ENCODE measurements at places on chromosomes 13 and 19.
A peak's percentile ranks its signal among the peaks of the same experiment; 100 is the strongest.

DNA sequence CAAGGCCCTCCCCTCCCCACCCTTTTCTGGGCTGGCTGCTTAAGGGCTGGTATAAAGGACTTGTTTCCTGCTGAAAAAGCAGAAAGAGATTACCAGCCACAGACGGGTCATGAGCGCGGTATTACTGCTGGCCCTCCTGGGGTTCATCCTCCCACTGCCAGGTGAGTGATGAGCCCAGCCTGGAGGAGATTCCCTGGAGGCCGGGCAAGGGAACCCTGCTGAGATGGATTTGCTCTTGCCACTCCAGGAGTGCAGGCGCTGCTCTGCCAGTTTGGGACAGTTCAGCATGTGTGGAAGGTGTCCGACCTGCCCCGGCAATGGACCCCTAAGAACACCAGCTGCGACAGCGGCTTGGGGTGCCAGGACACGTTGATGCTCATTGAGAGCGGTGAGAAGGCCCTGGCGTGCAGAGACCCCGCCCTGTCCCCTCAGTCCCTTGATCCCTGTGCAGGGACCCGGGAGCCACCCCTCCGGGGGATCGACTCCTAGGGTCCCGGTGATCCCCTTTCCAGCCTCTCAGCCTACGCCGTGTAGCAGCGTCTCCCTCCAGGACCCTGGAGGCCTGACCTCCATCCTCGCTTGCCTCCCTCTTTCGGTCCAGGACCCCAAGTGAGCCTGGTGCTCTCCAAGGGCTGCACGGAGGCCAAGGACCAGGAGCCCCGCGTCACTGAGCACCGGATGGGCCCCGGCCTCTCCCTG lies at the start of gene CD177:
TSS of gene CD177 (plus strand) at position 81 of the 699 bp plus-strand sequence. CDS start at position 110, 29 bp downstream.
- DNase-seq: no peak

DNA sequence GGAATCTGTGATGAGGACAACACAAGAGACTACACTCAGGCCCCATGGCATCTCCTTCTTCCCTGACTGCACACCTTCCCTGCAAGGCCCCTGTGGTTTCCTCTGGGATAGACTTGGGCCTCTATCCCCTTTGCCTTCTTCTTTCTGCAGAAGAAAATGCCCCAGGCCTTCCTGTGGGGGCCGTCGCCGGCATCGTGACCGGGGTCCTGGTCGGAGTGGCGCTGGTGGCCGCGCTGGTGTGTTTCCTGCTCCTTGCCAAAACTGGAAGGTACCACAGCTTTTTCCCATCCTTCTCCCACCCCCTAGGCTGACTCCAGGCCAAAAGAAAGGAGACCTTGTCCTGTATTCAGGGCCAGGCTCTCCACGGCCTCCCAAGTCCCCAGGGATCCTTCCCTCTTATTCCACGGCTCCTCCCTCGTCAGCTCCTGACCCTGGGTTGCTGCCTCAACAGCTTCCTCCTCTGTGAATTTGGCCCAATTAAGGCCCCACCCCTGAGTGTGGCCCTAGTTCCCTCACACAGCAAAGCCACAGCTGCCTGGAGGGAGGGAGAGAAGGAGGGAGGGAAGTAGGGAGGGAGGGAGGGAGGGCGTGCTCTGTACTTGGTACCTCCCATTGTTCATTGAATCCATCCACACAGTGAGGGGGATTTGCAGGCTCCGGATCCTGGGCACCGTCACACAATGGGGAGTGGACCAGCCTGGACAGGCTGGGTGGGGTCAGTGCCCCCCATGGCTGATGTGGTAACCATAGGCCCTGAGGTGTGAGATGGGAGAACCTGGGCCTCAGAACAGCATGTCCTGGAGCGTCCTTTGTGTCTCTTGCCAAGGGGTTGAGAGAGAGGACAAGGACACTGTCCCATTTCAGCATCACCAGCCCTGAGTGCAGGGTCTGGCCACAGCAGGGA lies 12.5 kb downstream of the CEACAM3 start:
- DNase-seq: no peak

DNA sequence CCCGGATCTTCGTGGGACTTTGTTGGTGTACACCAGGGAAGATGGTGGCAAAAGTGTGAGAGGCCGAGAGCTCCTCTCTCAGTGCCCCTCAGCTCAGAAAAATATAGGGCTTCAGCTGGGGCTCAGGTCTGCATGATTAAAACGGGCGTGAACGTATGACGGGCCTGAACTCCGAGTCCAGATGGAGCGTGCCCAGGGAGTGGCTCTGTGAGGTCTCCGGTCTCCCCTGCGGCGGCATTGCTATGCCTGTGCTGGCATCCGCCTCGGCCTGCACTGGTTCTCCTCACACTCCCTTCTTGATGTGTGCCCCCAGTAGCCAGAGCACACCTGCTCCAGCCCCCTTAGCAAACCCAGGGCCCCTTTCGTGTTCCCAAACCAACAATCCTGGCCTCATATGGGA lies 82.0 kb downstream of the TEX29 start:
- DNase-seq: no peak

DNA sequence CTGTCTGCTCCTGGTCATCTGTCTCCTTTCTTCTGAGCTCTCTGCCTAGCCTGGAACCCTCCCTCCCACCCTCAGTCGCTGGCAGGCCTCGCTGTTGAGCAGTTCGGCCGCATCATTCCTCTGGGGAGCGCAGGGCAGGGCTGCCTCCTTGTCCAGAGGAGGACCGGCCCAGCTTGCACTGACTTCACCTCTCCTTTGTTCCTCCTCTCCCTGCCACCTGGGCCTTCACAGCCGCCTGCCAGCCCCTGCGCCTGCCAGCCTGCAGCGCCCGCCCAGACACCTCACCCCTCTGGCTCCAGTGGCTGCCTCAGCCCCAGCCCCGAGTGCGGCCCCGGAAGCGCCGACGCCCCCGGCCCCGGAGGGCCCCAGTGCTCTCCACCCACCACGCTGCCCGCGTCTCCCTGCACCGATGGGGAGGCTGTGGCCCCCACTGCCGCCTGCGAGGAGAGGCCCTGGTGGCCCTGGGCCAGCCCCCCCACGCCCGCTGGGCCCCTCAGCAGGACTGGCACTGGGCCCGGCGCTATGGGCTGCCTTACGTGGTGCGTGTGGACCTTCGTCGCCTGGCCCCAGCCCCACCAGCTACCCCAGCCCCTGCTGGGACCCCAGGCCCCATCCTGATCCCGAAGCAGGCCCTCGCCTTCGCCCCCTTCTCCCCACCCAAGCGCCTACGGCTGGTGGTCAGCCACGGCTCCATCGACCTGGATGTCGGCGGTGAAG lies 7.2 kb downstream of the KMT5C start:
- DNase-seq: no peak

- DNase-seq: no peak
Observed at GRCh38 chr19:39829702-39830275, 4.2 kb downstream of the DYRK1B start.

- DNase-seq: no peak
Observed at GRCh38 chr19:13788991-13789390, 6.3 kb upstream of the ZSWIM4 start.

- no peak for DNase-seq
Observed at GRCh38 chr19:28614634-28615545, 598.1 kb downstream of the UQCRFS1 start.

- no peak for DNase-seq
Observed at GRCh38 chr19:33601583-33601982, 20.2 kb upstream of the CHST8 start.

- DNase-seq: no peak
Observed at GRCh38 chr13:29883941-29884518, 33.6 kb upstream of the UBL3 start.

GRCh38 chr13:113078902-113079780 lies 26.4 kb upstream of the F7 start:
- no peak for DNase-seq

DNA sequence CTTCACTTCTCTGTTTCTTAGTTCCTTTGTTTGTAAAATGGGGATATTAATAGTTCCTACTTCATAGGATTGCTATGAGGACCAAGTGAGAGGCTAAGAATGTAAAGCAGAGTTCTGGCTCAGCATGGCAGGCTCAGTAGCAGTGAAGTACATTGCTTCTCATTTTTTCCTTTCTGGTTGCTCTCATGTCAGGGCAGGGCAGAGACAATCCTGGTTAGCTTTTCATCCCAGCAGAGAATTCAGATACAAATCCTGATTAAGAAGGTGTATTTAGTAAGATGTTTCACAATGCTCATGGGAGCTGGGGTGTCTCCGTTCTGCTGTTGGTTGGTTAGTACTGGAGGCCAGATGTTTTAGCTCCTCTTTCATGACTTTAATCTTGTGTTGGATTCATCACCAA lies 42.9 kb downstream of the WASF3 start:
- no peak for DNase-seq

- DNase-seq: no peak
Observed at GRCh38 chr13:73657821-73658540, 476.2 kb downstream of the KLF12 start.

DNA sequence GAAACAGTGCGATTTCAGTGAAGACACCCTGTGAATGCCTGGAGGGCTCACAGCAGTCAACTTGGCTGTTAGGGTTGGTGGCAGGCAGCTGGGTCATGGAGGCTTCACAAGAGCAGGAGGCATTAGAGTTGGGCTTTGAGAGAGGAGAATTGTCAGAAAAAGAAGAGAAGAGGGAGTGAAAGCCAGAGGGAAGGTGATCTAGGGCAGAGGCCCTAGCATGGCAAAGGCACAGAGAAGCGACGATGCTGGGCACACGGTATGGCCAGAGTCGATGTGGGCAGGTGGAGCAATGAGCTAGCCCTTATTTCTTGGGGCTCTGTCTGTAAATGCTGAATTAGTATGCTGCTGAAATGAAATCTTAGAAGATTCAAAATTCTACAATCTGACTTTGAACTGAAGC lies 52.6 kb upstream of the OLFM4 start:
- DNase-seq: no peak

- DNase-seq: no peak
Observed at GRCh38 chr13:33743438-33744368, 74.2 kb upstream of the RFC3 start.

- DNase-seq: peak; percentile 82
Observed at GRCh38 chr13:102800145-102801041, 1.5 kb downstream of the BIVM start.

GRCh38 chr13:78806457-78806856 lies 147.5 kb upstream of the OBI1 start:
- no peak for DNase-seq

GRCh38 chr13:106691341-106691740 lies 123.4 kb upstream of the ARGLU1 start:
- no peak for DNase-seq

GRCh38 chr13:100273552-100273951 lies 184.7 kb downstream of the PCCA start:
- DNase-seq: no peak

DNA sequence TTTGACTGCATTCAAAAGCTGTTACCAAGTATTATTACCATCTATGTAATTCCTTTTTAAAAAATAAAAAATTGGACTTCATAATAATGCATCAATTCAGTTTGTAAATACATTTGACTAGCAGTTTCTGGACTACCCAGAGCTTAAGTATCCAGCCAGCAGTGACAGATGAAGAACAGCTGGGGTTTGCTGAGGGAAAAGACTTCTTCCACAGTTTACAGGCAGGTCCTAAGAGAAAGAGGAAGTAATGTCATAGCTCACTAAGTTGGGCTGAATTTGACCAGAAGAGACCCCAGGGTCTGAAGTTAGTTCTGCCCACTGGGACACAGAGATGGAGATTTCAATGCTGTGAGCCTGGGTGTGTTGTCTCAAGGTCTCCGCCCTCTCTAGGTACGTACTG lies 96.4 kb downstream of the MBNL2 start:
- no peak for DNase-seq

GRCh38 chr19:40165362-40165937 lies 25.8 kb upstream of the MAP3K10 start:
- DNase-seq: peak; percentile 57

DNA sequence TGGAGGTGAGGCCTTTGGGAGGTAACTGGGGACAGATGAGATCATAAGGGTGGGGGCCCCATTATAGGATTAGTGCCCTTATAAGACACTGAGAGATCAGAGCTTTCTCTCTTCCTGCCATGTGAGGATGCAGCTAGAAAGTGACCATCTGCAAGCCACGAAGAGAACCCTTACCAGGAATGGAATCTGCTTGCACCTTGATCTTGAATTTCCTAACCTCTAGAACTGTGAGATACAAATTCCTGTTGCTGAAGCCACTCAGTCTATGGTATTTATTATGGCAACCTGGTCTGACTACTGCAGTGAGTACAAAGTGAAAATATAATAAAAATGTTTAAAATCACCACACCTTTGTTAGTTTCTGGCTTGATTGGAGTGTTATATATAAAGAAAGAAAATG lies 388.0 kb downstream of the LMO7 start:
- no peak for DNase-seq

DNA sequence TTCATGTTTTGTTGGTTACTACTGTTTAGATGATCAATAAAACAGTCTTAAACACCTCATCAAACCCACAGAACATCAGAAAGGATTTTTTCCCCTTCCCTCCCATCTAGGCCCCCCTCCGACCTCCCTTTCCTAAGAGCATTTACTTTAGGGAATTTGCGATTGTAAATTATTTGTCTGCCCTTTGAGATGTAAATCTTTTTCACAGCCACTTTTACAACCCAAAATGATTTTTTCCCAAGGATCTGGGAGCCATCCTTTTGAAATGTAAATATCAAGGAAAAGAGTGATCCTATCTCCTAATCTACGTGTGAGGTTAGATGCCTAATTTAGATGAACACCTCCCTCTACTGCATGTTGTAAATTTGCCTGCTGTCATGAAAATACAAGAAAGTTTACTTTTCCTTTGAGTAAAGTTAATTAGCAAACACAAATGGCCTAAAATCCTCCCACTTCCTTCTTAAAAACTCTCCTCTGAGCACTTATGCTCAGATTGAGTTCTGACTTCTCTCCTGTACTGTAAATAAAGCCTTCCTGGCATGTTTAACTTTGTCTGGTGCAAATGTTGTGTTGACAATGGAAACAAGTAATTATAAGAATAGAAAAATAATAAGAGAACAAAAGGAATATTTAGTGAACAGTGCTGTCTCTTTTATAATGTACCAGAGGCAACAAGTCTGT lies 1646.9 kb upstream of the SPRY2 start:
- DNase-seq: no peak

GRCh38 chr13:97883396-97883795 lies 70.1 kb upstream of the IPO5 start:
- no peak for DNase-seq

DNA sequence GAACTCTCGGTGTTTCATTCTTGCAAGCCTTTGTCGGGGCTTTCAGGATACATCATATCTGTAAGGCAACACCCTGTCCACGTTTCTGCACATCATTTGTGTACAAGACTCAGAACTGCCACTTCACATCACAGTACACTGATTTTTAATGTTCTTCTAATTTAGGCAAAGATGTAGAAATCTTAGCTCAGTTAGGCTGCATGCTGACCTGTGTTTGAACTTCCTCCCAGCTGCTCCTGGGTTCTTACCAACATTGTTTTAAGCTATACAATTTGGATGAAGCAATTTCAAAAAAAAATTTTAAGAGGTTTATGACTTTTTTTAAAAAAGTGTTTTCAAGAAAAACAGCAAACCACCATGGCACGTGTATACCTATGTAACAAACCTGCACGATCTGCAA lies 1047.9 kb upstream of the SLC10A2 start:
- DNase-seq: no peak

DNA sequence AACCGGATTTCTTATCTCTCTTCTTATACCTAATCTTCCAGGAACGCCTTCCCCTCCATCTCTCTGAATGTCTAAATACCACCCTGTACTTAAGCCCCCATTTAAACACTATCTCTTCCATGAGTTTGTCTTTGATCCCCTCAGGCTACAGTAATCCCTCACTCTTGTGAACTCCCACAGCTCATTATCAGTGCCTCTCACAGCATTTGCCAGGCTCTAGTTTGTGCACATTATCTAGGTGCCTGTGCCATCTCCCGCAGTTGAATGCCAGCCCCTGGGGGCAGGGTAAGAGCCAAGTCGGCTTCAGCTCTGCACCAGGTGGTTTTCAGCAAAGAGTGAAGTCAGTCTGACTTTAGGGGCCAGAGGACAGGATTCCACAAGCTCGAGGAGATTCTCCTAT lies 71.4 kb downstream of the FREM2 start:
- DNase-seq: no peak
